Progenitor cell of endocrine pancreas (in vitro differentiated cells): ENCODE measurements at places on chromosomes 13 and 19.

DNA sequence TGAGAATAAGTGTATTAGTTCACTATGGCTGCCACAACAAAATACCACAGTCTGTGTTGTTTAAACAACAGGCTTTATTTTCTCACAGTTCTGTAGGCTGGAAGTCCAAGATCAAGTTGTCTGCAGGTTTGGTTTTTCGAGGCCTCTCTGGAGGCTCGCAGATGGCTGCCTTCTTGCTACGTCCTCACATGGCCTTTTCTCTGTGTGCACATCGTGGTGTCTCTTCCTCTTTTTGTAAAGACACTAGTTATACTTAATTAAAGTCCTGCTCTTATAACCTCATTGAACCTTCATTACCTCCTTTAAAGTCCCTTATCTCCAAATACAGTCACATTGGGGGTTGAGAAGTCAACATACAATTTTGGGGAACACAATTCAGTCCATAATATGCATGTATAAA is 10.6 kb downstream of the CSNK1A1L start:
- no peak for DNase-seq

DNA sequence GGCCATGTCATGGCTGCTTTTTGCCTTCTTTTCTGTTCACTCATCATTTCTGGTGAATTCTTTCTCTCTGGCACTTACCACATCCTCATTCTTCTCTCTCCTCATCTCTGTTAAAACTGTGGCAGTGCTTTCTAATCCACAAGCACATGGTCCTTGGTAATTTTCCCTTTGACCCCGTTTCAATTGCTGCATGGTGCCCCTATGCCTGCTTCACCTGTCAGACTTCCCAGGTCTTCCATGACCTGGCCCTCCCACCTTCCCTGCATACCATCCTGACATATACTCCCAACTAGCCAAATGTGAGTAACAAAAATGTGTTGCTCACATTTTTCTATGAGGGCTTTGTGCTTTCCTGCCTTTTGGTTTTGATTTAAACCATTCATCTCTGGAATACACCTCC is 286.5 kb downstream of the MTUS2 start:
- no peak for DNase-seq

- no peak for DNase-seq
Measured at GRCh38 chr13:29849071-29849631, 1.3 kb downstream of the UBL3 start.

GRCh38 chr19:42291435-42291810 is 10.5 kb upstream of the PRR19 start:
- DNase-seq, result no peak

DNA sequence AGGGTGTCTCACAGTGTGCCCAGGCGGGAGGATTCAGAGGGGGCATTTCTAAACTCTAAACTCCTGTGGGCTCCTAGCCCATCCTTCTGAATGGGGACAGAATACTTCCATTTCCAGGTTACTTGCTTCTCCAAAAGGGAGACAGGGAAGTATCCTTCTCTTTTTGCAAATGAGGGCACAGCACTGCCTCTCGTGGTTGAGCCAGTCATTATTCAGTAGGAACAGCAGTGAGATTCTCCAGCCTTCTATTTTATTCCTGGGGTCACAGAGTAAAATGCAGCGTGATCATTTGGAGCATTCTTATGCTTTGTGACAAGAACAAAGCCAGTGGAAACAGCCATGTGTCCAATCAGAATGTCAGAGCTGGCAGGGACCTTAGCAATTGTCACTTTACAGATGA is 15.7 kb upstream of the TSHZ3 start:
- no peak for DNase-seq

DNA sequence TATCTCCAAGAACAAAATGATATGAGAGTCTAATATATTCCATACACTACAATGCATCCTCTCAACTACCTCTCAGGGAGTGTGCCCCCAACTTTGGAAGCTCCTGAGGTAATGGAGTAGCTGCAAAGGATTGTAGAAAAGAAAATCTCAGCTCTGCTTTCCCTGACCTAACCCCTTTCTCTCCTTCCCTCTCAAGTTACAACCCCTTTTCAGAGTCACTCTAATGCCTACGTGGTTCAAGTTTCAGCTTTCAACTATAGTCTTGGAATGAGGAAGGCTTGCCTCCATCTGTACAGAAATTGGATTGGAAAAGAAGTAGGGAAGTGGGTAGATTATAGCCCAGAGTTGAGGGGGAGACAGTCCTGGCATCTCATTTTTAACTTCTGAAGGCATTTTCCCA is 256.0 kb downstream of the PCDH9 start:
- DNase-seq, result no peak

DNA sequence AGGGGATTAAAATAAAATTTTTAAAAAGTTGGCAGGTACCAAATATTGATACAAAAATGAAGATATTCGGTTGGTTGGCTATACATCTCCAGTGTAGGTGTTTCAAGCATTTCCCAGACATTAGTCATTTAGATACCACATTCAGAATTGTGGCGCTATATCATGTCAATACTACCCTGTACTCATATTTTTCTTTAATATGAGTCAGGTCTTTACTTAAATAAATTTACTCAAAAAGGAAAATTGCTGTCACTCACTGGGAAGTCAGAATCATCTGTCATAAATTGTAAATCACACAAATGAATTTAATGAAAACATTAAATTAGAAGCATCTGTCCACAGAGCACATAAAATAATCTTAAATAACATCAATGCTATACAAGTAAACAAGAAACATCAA is 134.2 kb downstream of the TSHZ3 start:
- no peak for DNase-seq

DNA sequence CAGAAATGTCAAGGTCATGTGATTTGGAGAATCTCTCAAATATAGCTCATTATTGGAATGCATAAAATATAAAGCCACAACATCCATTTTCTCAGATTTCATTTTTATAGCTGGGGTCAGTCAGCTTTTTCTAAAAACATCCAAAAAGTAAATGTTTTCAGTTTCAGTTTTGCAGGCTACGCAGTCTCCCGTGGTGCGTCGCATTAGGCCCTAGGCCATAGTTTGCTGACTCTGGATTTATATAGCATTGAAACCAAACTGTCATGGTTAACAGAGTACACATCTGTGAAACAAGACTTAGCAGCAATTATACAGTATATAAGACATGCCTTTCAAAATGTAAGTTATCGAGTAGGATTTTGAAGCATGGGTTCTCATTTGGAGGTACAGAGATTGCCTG is 140.0 kb downstream of the IRS2 start:
- DNase-seq, result no peak
